ENCODE measurements at places on chromosomes 7 and 10.

DNA sequence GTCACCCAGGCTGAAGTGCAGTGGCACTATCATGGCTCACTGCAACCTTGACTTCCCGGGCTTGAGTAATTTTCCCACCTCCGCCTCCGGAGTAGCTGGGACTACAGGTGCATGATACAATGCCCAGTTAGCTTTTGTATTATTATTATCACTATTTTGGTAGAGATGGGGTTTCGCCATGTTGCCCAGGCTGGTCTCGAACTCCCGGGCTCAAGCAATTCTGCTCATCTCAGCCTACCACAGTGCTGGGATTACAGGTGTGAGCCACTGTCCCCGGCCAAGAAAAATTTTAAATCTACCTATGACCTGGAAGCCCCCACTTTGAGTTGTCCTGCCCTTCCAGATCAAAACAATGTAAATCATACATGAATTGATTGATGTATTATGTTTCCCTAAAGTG, 38.8 kb downstream of the CCDC6 start:
- DNase-seq = no peak

GRCh38 chr10:57905010-57905409, 362.7 kb downstream of the IPMK start:
- no peak for DNase-seq

- DNase-seq = no peak
Observed at GRCh38 chr10:131882590-131883451, 18.0 kb upstream of the PPP2R2D start.

- no peak for DNase-seq
Observed at GRCh38 chr7:101913247-101913721, 95.9 kb downstream of the CUX1 start.

- no peak for DNase-seq
Observed at GRCh38 chr7:125383324-125383723, 453.7 kb upstream of the POT1 start.

GRCh38 chr7:98795741-98796493, 73.9 kb downstream of the TMEM130 start:
- DNase-seq = no peak

GRCh38 chr10:124748953-124749645, 4.9 kb upstream of the FAM53B start:
- DNase-seq = no peak

DNA sequence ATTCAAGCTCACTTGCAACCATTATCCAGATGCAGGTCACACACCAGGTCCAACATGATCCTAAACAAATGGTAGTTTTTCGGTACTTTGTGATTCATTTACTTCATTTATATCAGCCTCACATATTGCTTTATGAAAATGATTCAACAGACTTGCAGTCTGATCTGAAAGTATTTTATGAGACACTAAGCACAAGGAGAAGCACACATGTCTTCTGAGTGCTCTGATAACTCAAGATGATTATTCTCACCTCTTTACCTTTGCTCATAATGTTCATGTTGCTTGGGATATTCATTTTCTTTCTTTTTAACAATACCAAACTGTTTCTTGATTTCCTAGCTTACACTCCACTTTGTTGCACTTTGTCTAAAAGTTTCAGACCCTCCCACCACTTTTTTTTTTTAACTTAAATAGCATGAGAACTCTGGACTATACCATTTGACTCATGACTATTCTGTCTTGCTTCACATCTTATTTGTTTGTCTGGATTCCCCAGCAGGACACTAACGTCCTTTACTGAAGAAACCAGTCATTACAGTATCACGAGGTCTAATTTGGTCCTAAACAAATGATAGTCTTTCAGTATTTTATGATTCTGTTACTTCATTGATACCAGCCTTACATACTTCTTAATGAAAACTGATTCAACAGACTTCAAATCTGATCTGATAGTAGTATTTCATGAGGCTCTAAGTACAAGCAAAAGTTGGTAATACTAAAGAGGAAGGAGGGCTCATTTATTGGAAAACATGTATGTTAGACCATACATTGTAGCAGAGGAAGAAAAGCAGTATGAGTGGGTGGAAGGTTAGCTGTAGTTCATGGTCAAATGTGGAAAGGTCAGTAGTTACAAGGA, 171.8 kb upstream of the AHR start:
- DNase-seq = no peak

- no peak for DNase-seq
Observed at GRCh38 chr10:98172495-98172894, 38.0 kb downstream of the R3HCC1L start.

GRCh38 chr7:133912916-133913697, 214.0 kb upstream of the LRGUK start:
- no peak for DNase-seq

All from NCI-H1092 (cell line).